ENCODE measurements at places on chromosomes 7 and 10.

GRCh38 chr10:119316729-119317097 lies 109.3 kb downstream of the GRK5 start:
- peak; percentile 41 for DNase-seq

DNA sequence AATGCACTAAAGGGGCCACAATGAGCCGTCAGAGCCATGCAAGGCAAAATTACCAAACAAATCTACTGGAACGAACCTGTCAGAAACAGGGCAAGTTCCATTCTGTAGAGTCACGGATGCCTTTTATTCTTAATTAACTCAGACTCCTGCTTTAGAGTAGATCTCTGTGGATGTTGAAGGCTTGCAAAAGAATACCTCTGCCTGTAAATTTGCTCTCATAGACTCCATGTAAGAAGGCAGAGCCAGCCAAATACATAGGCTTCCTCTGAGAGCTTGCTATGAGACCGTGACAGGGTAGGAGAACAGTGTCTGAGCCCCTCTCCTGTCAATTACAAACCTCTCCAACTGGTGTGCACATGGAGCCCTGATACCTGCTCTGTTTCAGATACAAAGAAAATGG lies 787.9 kb upstream of the POM121L12 start:
- no peak for DNase-seq

DNA sequence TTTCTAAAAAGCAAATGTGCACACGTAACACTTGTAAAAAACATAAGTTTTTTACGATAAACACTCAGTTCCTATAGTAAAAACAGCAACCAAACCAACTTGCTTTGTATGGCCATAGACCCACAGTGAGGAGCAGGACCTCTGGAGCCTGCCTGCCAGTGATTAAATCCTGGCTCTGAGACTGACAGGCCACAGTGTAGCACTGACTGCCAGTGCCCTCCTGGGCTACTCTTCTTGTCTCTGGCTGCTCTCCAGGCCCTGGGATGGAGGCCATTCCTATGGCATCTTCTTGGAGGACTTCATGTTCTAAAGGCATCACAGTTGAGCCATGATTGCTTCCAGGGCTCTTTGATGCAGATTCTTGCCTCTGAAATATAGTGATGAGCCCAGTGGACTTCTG lies 22.7 kb upstream of the TMEM254 start:
- DNase-seq, result no peak

GRCh38 chr10:43214071-43214955 lies 52.6 kb downstream of the RASGEF1A start:
- no peak for DNase-seq

- peak; percentile 27 for DNase-seq
These were observed 167.0 kb upstream of the PPP1R3A start for GRCh38 chr7:114085592-114086501.

All from stimulated activated naive CD8-positive, alpha-beta T cell treated with anti-CD3 and anti-CD28 coated beads, Interleukin-15, Interleukin-2, amounts not matched to agents 100 U/mL and 50 U/mL, for 24 hours (primary cell).